ENCODE measurements at places on chromosomes 12 and 14.

- no peak for DNase-seq
These were observed 17.8 kb downstream of the SPTB start for GRCh38 chr14:64861916-64862315.

DNA sequence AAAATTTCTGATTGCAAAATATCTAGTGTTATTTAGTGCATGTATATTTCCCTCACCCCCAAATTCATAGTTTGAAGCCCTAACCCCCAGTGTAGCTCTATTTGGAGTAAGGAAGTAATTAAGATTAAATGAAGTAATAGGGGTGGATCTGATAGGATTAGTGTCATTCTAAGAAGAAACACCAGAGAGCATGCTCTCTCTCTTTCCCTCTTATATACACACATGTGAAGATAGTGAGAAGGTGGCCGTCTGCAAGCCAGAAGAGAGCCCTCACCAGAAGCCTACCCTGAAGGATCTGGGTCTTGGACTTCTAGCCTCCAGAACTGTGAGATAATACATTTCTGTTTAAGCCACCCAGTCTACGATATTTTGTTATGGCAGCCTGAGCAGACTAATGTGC, 120.3 kb downstream of the TMEM30B start:
- no peak for DNase-seq

GRCh38 chr12:99146730-99147129, 500.8 kb upstream of the GARIN6 start:
- no peak for DNase-seq

- no peak for DNase-seq
These were observed 111.1 kb upstream of the PLEKHA5 start for GRCh38 chr12:19018302-19018970.

DNA sequence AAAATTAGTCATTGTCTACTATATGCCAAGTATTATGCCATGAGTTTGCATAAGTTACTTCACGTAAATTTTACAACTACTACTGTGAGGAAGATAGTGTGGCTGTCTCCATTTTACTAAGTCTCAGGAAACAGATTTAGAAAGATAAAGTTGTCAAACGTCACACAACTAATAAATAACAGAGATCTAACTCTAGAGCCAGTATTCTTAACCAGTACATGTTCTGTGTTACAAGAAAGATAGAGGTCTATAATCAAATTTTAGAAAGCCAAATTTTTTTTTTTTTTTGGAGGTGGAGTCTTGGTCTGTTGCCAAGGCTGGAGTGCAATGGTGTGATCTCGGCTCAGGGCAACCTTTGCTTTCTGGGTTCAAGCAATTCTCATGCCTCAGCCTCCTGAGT, 14.2 kb downstream of the CLEC4C start:
- DNase-seq = no peak

DNA sequence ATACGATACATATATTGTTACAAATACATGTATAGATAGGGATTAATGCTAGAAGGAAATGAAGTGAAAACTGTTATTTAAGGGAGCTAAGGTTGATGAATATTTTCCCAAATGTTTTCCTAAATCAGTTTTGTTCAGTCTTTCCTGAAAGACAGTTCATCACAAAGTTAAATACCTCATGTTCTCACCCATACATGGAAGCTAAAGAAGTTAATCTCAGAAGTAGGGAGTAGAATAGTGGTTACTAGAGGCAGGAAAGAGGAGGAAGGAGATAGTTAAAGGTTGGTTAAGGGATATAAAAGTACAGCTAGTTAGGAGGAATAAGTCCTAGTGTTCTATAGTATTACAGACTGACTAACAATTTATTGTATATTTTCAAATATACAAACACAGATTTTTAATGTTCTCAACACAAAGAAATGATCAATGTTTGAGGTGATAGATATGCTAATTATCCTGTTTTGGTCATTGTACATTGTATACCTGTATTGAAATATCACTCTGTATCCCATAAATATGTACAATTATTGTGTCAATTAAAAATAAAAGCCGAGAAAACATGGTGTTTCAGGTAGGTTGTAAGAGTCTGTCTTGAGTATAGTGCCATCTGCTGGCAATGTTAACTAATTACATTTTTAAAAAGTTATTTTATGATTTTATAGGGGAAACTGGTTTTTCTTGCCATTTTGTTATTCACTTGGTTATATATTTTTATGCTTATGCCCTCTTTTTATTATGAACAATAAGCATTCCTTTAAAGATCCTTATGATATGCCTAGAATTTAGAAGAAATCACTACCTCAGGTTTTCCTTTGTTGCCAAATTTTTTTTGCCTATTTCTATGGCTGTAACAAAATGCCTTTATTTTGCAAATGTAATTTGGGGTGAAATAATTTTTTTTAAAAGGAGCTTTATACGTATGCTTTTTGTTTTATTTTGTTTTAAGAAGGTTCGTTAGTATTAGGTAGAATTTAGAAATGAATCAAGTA, 26.9 kb downstream of the ZDHHC17 start:
- DNase-seq = no peak

- no peak for DNase-seq
These were observed 604.4 kb downstream of the SLC6A15 start for GRCh38 chr12:84308211-84308610.

DNA sequence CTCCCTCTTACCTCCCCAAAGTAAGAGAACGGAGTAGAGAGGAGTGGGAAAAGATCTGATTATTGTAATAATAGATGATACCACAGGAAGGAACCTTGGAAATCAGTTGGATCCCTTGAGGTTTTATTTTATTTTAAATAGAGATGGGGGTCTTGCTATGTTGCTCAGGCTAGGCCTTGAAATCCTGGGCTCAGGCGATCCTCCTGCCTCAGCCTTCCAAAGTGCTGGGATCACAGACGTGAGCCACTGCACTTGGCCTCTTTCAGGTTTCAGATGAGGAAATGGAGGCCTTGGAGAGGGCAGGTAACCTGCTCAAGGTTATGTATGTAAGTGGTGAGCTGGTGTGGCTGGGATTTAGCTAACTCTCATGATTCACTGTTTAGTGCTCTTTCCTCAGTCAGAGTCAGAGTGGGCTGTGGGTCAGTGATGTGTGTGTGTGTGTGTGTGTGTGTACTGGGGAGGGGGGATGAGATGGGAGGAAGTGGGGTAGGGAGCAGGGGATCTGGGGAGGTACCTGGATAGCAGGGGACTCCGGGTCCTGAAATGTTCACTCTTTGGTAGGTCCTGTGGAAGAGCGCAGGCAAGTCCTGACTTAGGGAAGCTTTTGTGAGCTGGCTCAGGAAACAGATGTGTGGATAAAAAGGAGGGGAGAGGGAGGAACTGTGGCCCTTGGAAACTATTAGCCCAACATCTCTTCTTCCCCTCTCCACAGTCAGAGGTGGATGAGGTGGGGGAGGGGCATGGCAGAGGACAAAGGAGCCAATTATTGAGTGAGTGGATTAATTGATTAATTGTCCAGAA, 4.7 kb upstream of the CISTR start:
- no peak for DNase-seq

GRCh38 chr12:16562435-16562834, 43.5 kb downstream of the LMO3 start:
- no peak for DNase-seq

GRCh38 chr14:39267608-39268005, 33.9 kb downstream of the MIA2 start:
- no peak for DNase-seq

- DNase-seq = no peak
These were observed 49.0 kb upstream of the MSRB3 start for GRCh38 chr12:65229441-65229840.

GRCh38 chr12:119681728-119682638, 14.1 kb downstream of the PRKAB1 start:
- no peak for DNase-seq

DNA sequence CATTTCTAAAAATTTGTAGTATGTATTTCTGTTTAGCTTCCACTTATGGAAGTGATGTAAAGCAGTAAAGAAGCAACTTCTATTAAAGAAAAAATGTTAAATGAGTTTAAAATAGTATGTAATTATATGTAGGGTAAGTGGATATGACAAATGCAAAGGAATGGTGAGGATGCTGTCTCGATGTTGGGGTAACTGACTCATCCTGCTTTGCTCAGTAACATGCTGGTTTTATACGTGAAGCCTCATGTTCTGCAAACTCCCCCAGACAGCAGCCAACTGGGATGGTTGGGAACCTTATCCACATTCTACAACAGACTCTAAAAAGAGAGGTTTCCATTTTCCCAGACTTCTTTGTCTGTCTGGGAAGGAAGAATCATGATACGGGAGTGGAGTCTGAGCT, 1006.4 kb upstream of the TMEM132C start:
- DNase-seq = no peak

- no peak for DNase-seq
These were observed 62.8 kb downstream of the RNFT2 start for GRCh38 chr12:116800918-116801317.

GRCh38 chr12:52147367-52147963, 44.3 kb downstream of the KRT80 start:
- DNase-seq = no peak

DNA sequence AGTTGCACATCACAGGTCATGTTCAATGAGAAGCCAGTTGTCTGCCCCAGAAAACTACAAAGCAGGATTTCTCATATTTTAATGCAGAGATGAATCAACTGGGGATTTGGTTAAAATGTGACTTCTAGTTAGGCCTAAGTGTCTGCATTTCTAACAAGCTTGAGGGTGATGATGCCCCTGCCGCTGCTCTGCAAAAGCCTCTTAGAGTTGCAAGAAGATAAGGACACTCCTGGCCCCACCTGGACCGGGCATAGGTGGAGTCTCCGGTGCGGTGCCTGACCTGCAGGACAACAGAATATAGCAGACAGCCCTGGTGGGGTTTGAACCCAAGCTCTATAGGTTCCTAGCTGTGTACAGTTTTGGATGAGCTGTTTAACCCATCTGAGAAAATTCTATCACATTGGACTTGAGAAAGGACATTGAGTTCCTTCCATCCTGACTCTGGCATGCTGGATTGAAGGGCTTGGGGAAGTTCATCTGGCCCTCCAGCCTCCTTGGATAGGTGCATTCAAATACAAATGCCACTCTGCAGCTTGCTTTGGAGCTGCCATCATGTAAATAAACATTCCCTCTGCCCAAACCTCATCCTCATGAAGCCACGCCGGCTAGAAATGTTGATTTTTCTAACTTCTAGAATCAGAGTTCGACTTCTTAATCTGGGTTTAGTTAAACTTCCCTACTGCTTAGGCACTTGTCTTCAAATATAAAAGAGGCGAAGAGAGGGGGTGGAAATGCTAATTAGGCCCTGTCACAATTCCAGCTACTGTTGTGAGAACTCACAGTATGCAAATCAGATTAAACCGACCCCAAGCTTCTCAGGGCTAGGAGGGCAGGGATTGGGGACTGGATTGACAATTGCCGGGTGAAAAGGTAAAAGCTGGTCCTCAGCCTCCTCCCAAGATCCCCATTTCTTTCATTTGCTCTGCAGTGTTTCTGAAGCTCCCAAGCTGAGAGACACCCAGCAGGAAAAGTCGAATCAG, 1225.6 kb downstream of the VRK1 start:
- DNase-seq = no peak

DNA sequence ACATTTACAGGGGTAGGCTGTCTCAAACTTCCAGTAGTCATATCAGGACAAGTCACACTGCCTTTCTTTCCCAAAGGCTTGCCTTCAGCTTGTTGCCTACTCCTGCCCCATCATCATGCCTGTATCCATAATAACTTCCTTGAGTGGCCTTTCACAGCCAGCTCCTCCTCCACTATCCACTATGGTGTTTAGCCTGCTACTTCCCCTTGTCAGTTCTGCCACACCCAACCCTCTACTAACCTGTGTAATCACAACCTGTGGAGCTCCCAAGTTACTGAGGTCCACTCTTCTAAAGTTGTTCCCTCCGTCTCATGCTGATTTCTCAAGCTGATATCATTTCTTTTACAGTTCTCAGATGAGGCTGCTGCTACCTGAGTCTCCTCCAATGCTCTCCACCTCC, 159.9 kb downstream of the BMP4 start:
- no peak for DNase-seq

DNA sequence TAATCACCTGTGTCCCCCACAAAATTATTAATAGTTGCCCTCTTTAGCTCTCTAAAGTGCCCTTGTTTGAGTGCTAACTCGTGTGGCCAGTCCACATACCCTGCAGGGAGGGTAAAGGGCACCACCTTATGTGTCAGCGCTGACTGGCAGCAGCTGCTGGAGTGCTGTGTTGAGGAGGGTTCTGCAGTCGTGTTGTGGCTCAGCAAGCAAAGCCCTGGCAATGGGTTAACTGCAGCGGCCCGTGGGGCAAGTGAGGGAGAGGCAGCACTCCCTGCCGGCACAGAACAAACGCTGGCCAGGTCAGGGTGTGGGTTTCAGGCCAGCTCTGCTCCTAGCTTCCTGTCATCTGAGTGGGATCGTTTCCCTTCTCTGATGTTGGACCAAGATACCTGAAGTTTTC, 369.8 kb downstream of the CACNA1C start:
- DNase-seq = no peak

DNA sequence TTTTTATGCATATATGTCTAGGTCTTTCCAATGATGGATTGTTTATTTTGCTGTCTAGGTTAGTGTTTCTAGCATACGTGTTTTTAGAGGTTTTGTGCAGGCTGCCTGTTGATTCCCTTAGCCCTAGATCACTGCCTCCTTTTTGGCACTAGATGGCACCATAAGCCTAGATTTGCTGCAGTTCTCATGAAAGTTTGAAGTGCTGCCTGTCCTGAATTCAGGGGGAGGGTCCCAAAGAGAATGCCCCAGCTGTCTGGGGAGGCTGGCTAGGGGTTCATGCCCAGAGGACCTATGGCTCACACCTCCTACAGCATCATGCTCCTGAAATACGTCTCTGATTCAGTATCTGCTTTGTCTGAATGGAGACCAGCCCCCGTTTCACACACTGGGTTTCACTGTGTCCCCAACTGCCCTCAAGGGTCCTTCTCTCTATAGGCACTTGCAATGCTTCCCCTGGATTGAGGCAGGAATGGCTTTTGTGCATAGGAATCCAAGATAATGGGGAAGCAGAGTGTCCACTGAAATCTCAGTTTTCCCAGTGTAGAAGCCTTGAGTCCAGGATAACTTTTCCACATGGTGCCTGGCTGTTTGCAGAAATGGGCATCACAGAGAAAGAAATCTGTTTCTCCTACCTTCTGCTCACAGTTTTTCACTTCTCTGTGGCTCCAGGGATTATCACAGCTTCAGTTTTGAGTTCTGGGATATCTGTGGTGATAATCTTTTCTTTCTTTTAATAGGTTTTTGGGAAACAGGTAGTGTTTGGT, 14.2 kb upstream of the TXNRD1 start:
- peak; percentile 7 for DNase-seq

- no peak for DNase-seq
These were observed 213.1 kb upstream of the FLRT2 start for GRCh38 chr14:85316701-85317410.

GRCh38 chr14:105281371-105282097, 19.3 kb downstream of the BRF1 start:
- DNase-seq = no peak

- no peak for DNase-seq
These were observed 194.4 kb downstream of the EFCAB11 start for GRCh38 chr14:89760086-89760485.

DNA sequence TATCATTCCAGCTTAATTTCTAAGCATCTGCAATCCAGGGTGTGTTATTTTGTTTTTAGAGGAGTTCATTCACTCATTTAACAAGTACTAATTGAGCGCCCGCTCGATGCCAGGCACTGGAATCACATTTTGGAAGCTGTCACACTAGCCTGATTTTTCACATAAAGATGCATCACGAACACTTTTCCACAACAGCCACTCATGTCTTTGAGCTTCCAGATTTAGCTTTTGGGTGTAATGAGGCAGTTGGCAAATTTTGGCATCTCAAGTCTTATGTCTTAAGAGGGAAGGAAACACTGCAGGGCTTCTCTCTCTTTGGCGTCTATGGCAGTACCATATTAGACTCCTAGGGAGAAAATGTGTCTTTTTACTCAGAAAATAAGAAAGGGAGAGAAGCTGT, 14.0 kb downstream of the NRXN3 start:
- no peak for DNase-seq

All from GF-D8 (cell line).